ENCODE measurements at places on chromosomes 4 and X.

- DNase-seq, result no peak
Observed at GRCh38 chrX:20527558-20528011, 260.9 kb upstream of the RPS6KA3 start.

- DNase-seq, result no peak
Observed at GRCh38 chr4:15144249-15144966, 142.1 kb downstream of the CPEB2 start.

DNA sequence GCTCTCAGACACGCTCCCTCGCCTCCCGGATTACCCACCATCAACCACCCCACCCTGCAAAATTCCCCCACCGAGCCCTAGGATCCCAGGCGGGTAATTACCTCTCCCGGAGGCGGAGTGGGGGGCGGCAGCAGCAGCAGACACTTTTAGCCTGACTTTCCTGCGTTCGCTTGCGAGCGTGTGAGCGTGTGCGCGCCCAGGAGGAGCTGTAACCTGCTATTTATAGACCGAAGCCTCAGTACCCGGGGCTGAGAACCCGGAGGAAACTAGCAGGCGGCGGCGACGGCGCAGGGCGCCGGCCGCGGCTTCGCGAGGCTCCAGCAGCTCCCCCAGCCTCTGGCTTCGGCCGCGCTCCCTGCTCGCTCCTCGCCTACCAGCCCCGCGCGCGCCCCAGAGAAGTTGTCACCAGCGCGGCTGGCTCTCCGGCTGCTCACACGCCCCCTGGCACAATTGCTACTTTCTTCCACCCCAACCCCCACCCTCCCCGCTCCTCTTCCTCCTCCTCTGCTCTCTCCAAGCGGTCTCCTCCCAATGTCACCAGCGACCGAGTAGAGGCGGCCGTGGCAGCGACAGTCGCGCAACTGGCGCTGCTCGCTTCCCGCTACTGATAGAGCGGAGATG lies at the start of gene INPP4B:
TSS of gene INPP4B (minus strand) at position 194 of the 621 bp plus-strand sequence.
- DNase-seq, result peak; percentile 26

GRCh38 chr4:2058264-2059045 lies 672 bp upstream of the NAT8L start:
- no peak for DNase-seq

GRCh38 chrX:148441387-148441786 lies 59.0 kb upstream of the AFF2 start:
- DNase-seq, result no peak

GRCh38 chr4:5470318-5471198 lies 237.8 kb downstream of the EVC2 start:
- DNase-seq, result no peak

DNA sequence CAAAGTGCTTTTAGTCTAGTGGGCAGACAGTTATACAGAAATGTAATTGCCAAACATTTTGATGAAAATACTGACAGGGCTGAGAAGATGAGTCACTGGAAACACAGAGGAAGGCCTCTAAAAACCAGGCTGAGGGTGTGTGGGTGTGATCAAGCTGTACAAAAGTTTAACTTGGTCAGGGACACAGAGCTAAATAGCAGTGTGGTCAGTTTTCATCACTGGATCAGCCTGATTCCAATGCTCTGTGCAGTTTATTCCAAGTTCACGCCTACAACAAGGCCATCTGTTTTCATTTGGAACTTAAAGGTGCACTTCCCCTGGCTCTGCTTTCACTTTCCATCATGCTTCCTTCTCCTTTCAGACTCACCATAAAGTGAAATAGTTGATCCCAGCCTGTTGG lies 10.6 kb downstream of the CENPVL3 start:
- no peak for DNase-seq

DNA sequence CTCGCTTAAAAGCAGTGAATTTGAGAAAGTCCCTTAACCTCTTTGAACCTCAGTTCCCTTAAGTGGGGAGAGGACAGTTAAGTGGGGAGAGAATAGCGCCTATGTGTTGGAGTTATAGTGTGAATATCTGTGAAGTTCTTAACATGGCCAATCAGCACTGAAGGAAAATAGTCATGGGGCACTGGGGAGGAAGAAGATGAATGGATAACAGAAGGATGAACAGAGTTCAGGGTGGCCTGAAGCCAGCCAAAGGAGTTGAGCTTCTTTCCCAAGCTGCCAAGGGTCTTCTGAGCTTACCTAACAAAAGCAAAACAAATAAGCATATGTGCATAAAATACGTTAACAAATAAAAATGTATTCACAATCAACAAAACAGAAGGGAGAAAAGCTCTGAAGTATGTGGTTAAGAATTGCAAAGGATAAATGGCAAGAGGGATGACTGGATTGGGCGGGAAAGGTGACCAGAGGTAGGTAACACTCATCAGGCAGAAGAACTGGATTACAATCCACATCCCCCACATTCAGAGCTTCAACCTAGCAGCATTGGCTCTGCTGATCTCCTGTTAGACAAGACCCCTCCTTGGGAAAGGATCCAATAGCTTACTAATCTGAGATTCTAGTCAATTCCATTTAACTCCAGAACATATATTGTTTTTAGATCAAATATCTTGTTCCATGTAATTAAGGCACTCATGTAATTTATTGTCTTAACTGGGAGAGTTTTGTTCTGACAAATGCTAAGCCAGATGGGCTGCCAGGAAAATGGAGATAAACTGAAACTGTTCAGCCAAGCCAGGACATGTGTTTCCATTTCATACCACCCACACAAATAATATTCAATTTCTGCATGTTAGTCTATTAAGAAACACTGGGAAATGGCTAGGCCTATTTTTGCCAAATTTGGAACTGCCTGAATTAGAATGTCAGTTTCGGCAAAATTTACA lies 221.2 kb downstream of the LDB2 start:
- no peak for DNase-seq

- no peak for DNase-seq
Observed at GRCh38 chr4:183773790-183774189, 114.7 kb downstream of the TRAPPC11 start.

DNA sequence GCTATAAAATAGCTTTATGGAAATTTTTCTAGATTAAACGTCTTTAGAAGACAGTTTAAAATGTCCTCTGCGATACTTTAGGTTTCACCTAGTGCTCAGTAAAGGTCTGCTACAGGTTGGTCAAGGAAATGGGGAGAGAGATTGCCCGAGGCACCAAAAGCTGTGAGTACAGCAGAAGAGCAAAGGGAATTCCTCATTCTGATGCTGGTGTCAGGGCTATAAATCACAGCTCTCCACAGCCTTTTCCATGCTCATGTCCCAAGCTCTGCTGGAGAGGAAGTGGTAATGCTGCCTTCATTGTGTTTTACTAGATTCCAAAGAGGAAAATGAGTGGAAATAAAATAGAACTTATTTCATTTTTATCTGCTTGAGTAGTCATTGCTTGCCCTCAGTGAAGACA lies 2060.4 kb downstream of the ARAP2 start:
- DNase-seq, result no peak

Data from Caco-2 (cell line).